Endothelial cell of umbilical vein (primary cell): ENCODE measurements at places on chromosomes 11 and 22. TPM values are rescaled to one million over a fixed set of nuclear protein-coding genes. Genes with fewer than 3 reads are reported as not detected.
A peak's percentile ranks its signal among the peaks of the same experiment; 100 is the strongest.

GRCh38 chr11:108206171-108206570 is 16.3 kb downstream of the NPAT start:
- no peak for DNase-seq

DNA sequence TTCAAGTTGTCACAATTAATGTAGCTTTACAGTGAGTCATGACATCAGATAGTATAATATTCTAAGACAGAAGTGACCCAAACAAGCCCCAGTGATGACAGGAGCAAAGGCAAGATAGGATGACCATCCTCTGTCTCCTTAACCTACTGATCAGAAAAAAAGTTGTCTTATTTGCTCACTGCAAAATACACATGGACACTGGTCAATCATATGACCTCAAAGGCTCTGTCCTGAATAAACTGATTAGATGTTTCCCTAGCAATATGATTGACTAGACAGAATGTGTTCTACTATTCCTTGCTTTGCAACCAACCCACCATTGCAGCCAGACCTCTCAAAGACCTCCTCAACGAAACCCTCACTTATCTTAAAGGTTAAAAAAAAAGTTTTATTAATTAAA is 117.4 kb downstream of the SYN3 start:
- DNase-seq, result no peak

- no peak for DNase-seq
Observed at GRCh38 chr11:46036969-46037368, 84.3 kb downstream of the PHF21A start.

GRCh38 chr11:125626288-125626950 is 1.5 kb downstream of the CHEK1 start:
- DNase-seq, result peak; percentile 75

- DNase-seq, result no peak
Observed at GRCh38 chr22:45483918-45484499, 18.7 kb upstream of the FBLN1 start.

DNA sequence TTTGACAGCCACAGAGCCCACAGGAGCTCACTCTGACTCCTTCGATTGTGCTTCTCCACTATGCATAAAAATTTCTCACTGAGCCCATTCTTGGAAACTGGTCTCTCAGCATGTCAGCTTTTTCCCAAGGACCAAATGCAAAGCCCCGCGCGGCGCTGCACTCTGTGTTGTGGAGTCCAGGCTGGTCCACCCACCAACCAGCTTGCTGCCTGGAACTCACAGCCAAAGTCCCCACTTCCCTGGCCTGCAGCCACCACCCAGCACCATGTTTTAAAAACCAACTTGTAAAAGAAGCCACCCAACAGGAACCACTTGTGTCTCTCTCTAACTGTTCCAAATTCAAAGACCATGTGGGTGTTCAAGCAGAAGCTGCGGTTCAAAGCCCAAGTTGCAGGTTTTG is 124.4 kb downstream of the SPATA19 start:
- DNase-seq, result no peak

The APOL1 gene
- total RNA-seq, result 9.3 and 14.1 TPM in 2 replicates

DNA sequence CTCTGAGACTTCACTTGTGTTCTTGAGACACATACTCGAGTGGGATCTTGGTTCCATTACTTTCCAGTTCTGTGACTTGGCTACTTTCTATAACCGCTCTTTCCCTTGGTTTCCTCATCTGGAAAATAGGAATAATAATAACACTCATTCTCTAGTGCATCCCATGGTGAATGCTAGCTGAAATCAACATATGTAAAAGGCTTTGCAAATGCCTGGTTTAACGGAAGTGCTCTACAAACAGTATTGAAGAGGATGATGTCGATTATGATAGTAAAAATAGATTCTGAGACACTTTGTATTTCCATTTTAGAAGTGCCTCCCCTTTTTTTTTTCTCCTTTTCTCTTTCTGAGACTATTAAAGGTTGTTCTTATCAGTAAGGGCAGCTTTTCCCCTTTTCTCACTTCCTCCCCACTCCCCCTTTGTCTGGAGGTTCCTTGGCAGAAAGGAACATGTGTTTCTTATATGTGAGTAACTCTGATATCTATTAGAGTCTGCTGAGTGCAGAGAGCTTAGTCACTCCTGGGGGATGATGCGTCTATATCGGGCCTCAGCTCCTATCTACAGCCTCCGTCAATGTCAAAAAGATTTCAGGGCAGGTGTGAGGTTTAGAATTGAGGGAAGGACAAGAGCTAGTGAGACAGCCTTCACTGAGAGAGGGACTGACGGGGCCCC is 489.3 kb downstream of the NTM start:
- peak; percentile 90 for DNase-seq

GRCh38 chr11:102396708-102397563 is 49.9 kb downstream of the BIRC2 start:
- no peak for DNase-seq

GRCh38 chr22:45429981-45430775 is 16.7 kb downstream of the RIBC2 start:
- DNase-seq, result no peak

GRCh38 chr11:104907521-104908185 is 9.4 kb upstream of the CASP12 start:
- no peak for DNase-seq

- no peak for DNase-seq
Observed at GRCh38 chr11:68673991-68674390, 10.4 kb upstream of the GAL start.

- DNase-seq, result peak; percentile 65
Observed at GRCh38 chr11:22920939-22921565, 60.8 kb upstream of the CCDC179 start.

GRCh38 chr11:24295360-24295759 is 201.5 kb upstream of the LUZP2 start:
- DNase-seq, result peak; percentile 6

GRCh38 chr11:34235591-34236071 is 122.2 kb downstream of the ABTB2 start:
- DNase-seq, result no peak

DNA sequence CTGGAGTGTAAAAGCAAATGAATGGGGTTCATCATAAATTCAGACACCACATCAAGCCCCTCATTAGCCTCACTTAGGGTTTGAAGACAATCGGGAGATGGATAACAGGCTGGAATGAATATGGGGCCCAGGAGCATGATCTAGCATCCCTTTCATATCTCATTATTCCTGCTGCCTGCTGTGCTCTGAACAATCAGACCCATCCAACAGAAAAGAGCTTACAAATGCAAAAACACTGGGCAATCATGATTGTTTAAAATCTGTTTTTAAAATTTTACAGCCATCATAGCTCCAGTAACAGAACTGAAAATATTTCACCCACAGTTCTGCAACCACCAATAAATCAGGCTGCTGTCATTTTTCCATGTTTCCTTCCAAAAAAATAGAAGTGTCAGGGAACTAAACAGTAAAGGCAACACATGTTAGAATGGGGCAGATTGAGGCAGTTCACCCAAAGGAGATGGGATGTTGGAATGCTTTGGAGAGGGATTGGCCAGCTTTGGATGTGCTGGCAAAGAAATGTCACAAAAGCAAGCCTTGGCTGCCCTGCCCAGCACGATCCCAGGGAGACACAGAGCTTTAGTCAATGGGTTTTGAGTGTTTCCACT is 47.8 kb upstream of the BMAL1 start:
- no peak for DNase-seq

The TSPO gene
- 328 and 346 TPM in 2 replicates for total RNA-seq

- peak; percentile 13 for DNase-seq
Observed at GRCh38 chr11:18705651-18706281, 7.2 kb downstream of the TMEM86A start.

DNA sequence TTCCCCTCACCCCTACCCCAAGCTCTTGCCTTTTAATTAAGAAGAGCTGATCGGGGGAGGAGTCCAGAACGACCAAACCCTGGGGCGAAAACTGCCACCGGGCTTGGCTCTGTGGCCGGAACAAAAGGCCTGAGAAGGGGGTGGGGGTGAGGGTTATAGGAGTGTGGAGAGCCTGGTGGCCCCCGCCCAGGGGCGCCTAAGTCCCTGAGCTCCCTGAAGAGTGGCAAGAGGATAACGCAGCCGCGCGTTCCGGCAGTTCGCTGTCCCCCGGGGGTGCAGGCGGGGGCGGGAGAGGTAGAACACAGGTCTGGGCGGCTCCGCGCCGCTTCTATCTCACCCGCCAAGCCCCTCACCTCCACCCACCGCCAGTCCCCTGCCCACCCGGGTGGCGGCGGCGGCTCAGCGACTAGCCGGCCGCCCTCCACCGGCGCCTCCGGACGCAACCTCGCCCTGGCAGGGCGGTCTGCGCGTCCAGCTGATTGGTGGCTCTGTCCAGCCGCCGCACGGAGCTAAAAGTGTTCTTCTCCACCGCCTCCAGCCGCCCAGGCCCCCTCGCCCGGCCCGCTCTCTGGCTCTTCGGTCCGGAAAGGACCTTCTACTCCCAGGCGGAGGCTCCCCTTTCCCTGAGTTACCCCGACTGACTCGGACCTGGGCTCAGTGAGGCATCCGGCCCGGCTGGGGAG is 18.7 kb upstream of the BDNF start:
- DNase-seq, result peak; percentile 44

The RAG1 gene
- 1.2 and 2.0 TPM in 2 replicates for total RNA-seq

GRCh38 chr11:78633516-78634310 is 59.0 kb upstream of the NARS2 start:
- DNase-seq, result no peak

The JRKL gene
- 7.0 and 7.6 TPM in 2 replicates for total RNA-seq

The BDNF gene
- total RNA-seq, result 2.6 and 3.1 TPM in 2 replicates

The PTPRCAP gene
- total RNA-seq, result 1.4 TPM in 1 of 2 replicates, not detected in the other

The UBQLN3 gene
- not detected in 2 replicates for total RNA-seq

GRCh38 chr11:71446942-71447688 is 1.1 kb downstream of the DHCR7 start:
- DNase-seq, result peak; percentile 6

DNA sequence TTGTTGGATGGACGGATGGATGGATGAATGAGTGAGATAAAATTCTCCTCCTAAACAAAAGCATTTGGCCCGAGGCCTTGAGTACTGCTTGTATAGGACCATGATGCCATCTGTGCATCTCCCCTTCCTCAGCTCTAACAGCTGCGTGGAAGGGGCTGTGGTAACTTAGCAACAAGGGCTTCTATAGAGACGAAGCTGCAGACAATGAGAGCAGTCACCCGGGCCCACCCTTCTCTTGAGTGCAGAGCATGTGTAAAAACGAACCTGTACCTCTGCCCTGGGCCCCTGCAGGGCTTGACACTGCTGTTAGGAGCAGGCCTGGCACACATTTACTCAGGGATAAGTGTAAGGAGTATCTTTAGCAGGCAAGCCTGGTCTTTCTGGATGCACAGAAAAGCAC is 391.5 kb downstream of the CADM1 start:
- DNase-seq, result no peak
